ENCODE measurements at places on chromosomes 6 and 20.
A peak's percentile ranks its signal among the peaks of the same experiment; 100 is the strongest.

DNA sequence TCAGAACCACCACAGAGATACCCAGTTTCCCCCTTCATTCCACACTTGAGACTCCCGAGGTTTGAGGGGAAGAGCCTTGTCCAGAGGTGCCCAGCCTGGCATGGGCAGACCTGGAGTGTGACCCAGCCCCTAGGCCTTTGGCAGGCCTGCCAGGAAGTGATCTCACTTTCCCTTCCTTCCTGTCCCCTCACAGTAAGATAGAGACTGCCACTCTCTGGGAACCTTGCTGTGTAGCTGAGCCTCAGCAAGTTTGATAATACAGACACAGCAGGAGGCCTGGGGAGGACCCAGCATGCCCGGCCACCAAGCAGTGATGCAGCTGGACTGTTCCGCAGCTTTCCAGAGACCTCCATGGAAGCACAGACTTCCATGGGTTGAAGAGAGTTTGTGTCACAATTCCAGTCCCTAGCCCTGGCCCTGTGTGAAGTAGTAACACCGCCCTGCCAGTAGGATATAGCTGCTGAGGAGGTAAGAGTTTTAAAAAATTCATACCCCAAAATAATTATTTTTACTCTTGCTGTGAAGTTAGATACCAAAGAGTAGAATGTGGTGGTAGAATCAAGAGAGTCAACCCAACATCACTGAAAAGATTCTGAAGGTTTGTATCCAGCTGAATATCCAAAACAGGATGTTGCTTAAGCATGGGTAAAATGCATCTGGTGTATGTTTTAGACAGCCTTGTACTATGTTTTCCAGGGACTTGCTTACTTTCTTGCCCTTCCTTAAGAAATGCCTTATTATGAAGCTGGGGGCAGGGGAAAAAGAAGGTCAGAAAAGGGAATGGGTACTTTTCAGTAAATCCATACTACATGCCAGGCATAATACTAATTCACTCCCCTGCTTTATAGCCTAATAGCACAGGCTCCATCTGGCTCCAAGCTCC is 16.3 kb downstream of the PKIG start:
- DNase-seq: no peak

GRCh38 chr6:101741474-101742171 is 348.1 kb downstream of the GRIK2 start:
- DNase-seq: peak; percentile 36

GRCh38 chr6:42075159-42075838 is 25.0 kb downstream of the TAF8 start:
- DNase-seq: peak; percentile 67

GRCh38 chr6:139152088-139152891 is 17.4 kb downstream of the HECA start:
- DNase-seq: peak; percentile 12

GRCh38 chr20:33917831-33918525 is 75.7 kb upstream of the RALY start:
- no peak for DNase-seq

DNA sequence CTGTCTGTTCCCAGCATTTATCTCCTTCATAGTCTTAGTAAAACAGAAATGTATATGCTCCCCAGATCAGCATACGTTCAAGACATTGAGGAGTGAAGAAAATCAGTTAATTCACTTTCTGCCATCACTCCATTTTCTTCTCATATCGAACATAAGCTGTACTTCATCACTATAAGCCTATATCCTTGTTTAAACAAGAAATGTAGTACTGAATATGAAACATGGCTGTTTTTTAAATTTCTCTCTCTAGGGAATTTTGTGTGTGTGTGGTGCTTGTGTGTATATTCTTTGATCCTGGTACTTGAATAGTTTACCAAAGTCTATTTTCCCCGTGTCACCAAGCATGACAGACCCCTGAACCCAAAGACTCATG is 107.1 kb downstream of the HFE start:
- no peak for DNase-seq

DNA sequence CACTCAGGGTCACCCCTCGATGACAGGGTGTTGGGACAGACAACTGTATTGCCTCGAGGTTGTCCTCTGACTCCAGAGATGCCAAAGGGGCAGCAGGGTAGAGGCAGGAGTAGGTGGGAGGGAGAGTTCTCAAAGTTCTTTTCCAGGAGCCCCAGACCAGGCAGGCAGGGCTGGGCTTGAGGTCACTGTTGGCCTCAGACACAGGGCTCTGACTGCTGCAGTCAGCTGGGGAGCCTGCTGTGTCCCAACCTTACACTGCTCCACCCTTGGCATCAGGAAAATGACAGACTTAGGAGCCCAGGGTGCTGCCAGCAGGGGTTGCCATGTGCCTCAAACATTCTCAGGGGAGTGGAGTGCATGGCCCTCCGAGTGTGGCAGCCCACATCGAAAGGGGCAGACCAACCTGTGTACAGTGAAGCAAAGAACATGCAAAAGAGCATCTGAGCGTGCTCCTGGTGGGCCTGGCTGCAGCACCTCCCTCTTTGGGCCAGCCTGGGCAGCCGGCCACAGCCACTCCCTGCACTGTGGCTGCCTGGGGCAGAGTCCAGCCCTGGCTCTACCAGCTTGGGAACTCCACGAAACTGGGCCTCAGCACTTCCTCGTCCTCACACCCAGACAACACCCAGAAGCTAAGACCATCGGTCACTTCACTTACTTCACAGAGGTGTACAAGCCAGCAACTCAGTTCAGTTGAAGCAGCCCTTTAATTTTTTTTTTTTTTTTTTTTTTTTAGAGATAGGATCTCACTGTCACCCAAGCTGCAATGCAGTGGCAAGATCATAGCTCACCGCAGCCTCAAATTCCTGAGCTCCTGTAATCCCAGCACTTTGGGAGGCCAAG is 24.0 kb downstream of the C6orf132 start:
- peak; percentile 17 for DNase-seq

- no peak for DNase-seq
Observed at GRCh38 chr20:23152902-23153301, 66.8 kb upstream of the CD93 start.

DNA sequence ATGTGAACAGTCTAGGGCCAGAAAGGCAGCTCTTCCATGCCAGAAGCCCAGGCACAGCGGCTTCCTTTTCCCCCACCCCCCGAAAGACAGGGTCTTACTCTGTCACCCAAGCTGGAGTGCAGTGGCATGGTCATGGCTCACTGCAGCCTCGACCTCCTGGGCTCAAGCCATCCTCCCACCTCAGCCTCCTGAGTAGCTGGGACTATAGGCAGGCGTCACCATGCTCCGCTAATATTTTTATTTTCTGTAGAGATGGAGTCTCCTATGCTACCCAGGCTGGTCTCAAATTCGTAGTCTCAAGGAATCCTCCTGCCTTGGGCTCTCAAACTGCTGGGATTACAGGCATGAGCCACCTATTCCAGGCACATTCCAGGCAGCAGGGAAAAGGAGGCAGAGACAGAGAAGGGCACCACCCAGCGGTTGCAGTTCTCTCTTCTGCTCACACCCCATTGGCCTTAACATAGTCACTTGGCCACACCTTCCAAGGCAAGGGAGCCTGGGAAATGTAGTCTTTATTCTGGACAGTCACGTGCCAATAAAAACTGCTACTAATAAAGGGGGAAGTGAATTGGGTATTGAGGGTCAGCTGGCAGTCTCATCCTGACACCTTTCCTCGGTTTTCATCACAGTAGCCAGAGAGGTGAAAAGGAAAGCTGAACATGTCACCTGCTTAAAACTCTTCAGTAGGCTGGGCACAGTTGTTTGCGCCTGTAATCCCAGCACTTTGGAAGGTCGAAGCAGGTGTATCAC is 205.9 kb downstream of the ZMYND8 start:
- DNase-seq: peak; percentile 3

- DNase-seq: no peak
Observed at GRCh38 chr20:43903953-43904826, 10.5 kb upstream of the TOX2 start.

Data from NCI-H774 (cell line).